ENCODE measurements at places on chromosomes 13 and 19.

DNA sequence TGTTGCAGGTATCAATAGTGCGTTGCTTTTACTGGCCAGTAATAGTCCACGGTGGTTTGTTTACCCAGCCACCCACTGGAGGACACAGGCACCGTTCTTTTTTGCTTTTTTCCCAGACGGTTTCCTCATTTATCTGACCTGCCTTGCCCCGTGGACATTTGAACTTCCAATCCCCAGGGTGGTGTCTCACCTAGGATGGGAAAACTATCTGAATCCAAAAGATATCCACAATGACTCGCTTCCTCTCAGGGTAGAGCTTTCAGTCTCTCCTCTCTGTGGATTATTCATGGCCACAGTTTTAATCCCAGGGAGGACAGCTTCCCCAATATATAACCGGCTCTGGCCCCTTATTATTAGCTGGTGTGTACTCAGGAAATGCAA, 170.8 kb downstream of the FOXO1 start:
- DNase-seq: no peak

DNA sequence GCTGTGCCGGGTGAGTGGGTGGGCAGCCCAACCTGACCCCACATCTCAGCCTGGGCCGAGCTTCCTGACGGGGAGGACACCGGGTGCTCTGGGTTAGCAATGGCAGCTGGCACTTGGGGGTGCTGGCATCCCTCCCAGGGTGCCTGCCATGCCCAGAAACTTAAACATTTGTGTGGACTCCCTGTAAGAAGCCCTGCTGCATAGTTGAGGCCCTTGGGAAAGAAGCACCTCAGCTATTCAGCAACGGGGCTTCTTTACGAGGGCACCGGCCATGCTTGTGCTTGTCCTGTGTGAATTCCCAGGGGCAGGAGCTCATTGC, 33.8 kb upstream of the MEDAG start:
- DNase-seq: no peak

DNA sequence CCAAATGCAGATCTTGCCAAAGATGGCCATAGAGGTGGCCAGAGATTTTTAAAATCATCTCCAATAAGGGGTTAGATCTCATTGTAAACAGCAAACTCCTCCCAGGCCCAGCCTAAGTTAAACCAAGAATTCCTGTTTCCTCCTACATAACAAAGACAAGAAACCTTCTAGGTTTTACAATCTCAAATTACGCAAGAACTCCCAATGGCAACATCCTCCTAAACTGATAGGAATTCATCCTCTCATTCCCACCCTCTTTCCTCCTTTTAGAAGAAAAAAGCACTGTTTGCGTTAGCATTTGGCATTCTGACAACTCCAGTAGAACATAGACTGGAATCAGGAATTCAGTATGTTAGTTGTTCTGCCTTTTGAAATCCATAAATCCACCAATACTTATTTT, 14.6 kb downstream of the PROSER1 start:
- DNase-seq: no peak

- DNase-seq: no peak
Measured at GRCh38 chr19:12784871-12785430, 6.3 kb upstream of the JUNB start.

DNA sequence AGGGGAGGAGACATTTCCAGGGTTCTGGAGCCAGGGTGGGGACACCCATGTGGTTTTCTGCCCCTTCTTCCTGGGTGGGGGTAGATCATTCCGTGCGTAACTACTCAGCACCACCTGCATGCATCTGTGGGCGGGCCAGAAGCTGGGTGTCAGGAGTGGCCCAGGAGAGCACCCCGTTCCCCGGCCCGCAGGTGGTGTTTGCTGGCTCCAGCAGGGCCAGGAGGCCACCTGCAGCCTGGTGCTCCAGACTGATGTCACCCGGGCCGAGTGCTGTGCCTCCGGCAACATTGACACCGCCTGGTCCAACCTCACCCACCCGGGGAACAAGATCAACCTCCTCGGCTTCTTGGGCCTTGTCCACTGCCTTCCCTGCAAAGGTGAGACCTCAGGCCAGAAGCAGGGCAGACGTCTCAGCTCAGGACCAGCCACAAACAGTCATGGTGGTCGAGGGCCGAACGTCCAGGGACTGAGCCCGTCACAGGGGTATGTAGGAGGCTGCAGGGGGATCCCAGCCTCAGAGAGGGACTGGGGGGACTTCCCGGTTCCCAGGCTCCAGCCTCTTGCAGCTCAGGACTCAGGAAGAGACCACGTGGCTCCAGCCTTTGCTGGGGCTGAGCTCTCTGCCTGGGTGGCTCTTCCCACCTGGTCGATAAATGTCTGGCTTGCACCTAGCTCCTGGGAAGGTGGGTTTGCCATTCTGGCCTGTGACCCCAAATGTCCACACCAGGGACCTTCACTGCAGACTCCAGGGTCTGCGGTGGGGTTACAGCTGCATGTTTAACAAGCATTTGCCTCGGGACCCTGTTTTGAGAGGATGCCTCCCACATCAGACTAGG, 1.6 kb downstream of the FSTL3 start:
- no peak for DNase-seq

DNA sequence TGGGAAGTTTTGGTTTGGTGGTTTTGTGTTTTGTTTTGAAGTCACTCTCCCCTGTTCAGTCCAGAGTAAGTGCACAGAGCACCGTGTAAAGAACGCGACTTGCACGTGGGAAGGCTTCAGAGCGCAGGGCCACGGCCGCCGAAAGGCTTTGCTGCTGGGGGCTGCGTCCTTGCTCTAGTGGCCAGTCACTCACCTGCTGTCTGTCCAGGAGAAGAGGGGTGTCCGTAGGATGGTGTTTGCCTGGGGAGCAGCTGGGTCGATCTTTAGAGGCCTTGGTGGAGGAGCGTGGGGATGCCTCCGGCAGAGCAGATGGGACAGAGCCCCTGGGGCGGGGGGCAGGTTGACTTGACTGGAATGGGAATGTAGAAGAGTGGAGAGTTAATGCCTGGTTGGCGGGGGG, 116.6 kb upstream of the MCF2L start:
- no peak for DNase-seq

DNA sequence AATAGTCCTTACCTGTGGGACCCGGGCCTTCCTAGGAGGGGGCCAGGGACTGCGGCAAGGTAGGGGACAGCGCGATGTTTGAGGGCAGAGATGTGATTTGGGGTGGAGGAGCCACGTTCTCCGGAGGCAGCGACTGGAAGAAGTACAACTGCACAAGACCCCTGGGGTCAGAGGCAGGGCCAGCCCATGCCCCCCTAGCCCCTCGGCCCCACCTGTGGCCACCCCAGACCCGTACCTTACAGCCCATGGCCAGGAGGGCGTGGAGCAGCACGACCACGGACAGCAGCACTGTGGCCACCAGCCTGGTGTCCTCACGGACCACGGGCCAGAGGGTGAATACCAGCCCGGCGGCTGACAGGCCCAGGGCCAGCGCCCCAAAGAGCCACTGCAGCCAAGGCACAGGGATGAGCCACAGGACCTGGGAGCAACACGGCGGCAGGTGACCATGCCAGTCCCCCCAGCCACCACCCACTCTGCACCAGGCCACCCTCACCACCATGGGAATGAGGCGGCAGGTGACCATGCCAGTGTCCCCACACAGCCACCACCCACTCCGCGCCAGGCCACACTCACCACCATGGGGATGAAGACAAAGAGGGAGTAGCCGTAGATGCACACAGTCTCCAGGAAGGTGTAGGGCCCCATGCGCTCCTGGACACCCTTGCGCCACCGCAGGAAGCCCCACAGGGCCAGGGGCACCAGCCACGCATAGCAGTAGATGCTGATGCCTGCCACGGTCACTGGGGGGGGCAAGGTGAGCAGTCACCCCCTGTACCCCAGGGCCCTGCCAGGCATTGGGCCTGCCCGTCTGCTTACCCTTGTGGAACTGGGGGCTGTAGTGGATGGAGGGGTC, 5.0 kb downstream of the YIPF2 start:
- DNase-seq: no peak

DNA sequence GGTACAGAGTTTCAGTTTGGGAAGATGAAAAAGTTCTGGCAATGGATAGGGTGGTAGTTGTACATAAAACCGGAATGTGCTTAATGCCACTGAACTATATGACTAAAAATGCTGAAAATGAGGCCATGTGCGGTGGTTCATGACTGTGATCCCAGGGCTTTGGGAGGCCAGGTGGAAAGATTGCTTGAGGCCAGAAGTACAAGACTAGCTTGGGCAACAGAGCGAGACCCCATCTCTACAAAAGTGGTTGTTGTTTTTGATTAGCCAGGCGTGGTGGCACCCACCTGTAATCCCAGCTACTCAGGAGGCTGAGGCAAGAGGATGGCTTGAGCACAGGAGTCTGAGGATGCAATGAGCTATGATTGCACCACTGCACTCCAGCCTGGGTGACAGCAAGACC, 12.8 kb downstream of the SMAD9 start:
- no peak for DNase-seq
